ENCODE measurements at places on chromosomes 13 and 19.

DNA sequence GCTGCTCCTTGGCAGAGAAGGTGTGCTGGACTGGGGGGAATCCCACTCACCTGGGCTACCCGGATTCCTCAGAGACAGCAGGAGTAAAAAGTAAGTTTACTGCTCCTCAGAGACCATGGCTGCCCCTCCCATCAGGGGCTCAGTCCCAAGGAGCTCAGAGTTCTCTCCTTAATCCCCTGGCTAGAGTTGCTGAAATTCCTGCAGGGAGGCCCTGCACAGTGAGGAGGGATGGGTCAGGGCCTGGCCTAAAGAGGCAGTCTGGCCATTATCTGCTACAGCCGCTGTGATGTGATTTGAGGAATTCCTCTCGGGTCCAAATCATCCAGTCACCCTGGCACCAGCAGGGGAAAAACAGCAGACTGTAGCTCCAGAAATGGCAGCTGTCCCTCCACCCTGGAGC lies 502.5 kb downstream of the PCDH17 start:
- no peak for DNase-seq

- no peak for DNase-seq
These were observed 11.6 kb upstream of the DCLK1 start for GRCh38 chr13:36142735-36143134.

GRCh38 chr13:40494946-40495620 lies 171.4 kb downstream of the FOXO1 start:
- DNase-seq = no peak

GRCh38 chr13:86425170-86425815 lies 626.1 kb upstream of the SLITRK6 start:
- DNase-seq = peak; percentile 22

DNA sequence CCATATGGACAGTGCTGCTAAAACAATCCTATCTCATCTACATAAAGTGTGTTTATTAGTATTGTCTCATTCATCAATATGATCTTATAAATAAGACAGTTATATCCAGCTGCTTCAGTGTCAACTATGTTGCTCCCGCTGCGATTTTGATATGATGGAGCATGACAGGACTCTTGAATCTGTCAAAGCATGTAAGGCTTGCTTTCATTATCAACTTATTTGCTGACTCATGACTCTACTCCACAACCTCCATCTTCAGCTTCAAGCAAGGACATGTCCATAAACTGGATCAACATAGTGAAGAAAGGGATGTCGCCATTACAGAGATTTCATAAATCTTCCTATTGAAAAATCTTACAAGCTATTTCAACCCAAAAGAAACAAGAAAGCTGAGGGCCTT lies 2812.6 kb downstream of the PCDH9 start:
- no peak for DNase-seq

DNA sequence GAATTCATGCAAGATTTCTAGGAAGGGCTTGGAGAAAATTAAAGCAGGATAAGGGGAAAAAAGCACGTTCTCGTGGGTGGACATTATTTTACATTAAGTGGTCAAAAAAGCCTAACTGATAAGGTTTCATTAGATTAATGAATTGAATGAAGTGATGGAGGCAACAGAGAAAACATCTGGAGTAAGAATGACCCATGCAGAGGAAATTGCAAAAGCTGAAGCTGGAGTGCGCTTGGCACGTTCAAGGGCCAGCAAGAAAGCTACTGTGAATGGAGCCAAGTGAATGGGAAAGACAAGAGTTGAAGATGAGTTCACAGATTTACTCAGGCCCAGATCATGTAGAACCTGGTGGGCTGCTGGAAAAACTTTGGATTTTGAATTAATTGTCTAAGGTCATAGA lies 777.9 kb downstream of the DACH1 start:
- DNase-seq = no peak

DNA sequence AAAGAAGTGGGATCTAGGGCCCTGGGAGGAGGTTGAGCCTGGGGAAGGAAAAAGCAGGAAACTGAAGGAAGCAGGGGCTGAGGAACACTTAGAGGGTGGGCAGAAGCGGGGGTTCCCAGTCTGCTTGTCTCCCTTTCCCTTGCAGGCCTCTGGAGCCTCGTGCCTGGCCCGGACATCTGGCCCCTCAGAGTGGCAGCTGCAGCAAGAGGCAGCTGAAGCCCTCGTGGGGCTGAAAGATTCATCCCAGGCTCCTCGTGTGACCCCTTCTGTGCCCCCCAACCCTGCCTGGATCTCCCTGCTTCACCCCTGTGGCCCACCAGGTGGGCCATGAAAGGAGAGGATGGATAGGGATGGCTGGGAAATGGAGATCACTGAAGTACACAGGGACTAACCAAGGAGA lies 5.5 kb downstream of the DMRTC2 start:
- no peak for DNase-seq

DNA sequence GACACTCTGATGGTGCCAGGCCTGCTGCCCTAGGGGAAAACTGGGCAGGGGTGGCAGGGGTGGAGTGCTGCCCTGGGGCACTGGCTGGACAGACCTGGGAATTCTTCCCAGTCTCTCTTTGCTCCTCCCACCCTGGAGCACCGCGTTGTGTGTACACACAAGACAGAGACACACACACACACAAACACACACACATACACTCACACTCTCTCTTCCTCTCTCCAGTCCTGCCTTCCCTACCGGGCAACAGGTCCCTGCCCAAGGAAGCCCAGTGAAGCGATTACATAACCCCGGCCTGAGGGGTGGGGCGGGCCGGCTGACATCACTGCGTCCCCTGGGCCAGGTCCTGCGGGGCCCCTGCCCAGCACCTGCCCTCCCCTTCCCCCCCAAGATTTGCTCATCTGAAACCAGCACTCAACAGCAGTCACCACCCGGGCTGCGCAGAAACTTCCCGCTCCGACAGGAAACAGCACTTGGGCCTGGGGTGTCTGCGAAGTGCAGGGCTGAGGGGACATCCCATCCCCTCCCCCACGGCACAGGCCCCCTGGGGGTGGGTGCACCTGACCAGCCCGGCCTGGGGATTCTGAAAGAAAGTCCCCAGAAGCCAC lies 1.2 kb downstream of the MKNK2 start:
- peak; percentile 26 for DNase-seq

DNA sequence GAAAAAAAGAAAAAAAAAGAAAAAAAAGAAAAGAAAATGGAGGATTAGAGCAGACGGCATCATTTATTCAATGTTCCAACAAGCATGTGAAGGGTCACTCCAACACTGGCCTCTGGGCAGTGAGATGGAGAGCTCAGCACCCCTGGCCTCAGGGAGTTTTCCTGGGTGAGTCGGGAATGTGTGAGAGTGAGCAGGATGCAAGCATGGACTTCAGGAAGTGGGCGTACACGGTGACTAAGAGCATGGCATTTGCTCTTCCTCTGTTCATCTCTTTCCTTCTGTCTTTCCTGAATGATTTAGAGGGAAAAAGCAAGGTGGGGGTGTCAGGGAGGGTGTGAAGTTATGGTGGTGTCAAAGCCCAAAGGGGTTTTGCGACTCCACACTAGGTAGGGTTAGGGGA lies 682 bp upstream of the CABP5 start:
- DNase-seq = no peak

- no peak for DNase-seq
These were observed 1.2 kb upstream of the EMC10 start for GRCh38 chr19:50475101-50475568.

- no peak for DNase-seq
These were observed 61.0 kb downstream of the MZT1 start for GRCh38 chr13:72666391-72666790.

DNA sequence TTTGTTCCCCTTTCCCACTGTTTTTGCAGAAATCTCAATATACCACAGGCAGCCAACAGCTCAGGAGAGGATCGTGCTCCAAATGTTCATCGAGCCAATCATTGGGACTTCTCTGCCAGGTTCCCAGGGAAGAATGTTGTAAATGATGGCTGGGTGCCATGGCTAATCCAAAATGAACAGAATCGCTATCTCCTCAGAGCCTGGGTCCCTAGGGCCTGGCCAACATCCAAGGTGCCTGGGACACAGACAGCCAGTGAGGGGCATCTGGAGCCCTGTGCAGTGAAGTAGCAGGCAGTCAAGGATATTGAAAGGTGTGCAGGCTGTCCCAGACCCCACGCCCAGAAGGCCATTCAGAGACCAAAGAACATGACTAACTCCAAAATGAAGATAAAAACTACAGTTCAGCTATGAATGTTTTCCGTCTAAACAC lies 37.8 kb downstream of the BRD4 start:
- no peak for DNase-seq

- no peak for DNase-seq
These were observed 6.6 kb upstream of the DHDH start for GRCh38 chr19:48926909-48927308.

- DNase-seq = peak; percentile 48
These were observed 9.2 kb downstream of the PGPEP1 start for GRCh38 chr19:18349524-18350128.

- no peak for DNase-seq
These were observed 2.1 kb upstream of the CEACAM7 start for GRCh38 chr19:41689993-41690800.

DNA sequence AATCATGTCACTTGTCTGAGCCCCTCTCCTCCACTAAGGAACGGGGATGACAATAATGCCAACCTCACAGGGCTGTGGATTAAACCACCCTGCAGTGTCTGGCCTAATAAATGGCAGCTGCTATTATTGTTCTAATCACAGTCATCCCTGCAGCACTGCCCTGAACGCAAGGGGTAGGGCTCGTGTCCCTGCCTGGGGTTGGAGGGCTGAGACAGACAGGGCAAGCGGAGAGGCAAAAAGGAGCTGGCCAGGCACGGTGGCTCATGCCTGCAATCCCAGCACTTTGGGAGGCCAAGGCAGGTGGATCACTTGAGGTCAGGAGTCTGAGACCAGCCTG lies 10.2 kb upstream of the KPTN start:
- no peak for DNase-seq

- no peak for DNase-seq
These were observed 25.3 kb downstream of the APBA3 start for GRCh38 chr19:3736106-3736724.

DNA sequence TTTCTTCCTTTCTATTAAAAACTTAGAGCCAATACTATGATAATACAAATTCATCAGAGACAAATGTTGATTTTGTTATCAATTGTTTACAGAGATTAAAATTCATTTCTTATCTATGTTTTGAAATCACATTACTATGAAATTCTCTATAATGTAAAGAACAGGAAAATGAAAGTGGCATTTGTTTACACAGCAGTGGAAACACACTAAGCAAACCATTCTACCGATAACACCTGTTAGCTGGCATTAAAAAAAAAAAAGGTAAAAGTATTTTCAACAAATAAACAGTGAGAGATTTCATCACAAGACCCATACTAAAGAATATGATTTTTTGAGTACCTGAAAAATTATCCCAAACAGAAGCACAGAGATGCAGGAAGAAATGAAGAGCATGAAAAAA lies 4.8 kb upstream of the CCDC70 start:
- DNase-seq = no peak

GRCh38 chr13:37179645-37180044 lies 74.2 kb upstream of the CSNK1A1L start:
- DNase-seq = no peak

GRCh38 chr19:21593934-21594820 lies 88.8 kb downstream of the ZNF429 start:
- no peak for DNase-seq

GRCh38 chr13:94999871-95000270 lies 287.5 kb upstream of the SOX21 start:
- no peak for DNase-seq

GRCh38 chr13:26326562-26326961 lies 72.6 kb downstream of the CDK8 start:
- DNase-seq = no peak

GRCh38 chr13:99367663-99368448 lies 60.7 kb upstream of the GPR183 start:
- DNase-seq = no peak

DNA sequence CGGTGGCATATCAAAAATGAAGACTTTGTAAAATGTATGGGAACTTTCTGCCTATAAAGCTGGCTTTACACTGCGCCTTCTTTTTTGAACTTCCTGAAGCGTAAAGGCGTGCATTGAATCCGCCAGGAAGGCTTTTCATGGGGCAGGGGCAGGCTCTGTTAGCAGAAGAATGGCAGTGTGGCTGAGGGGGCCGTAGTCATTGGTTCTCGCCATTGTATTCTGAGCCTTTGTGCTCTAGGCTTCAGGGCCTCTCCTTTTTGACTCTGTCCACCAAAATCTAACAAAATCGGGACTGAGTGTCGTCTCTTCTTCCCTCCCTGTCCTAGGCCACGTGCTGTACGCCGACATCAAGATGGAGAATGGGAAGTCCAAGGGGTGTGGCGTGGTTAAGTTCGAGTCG lies 14.1 kb downstream of the PRAM1 start:
- DNase-seq = no peak

GRCh38 chr13:25501231-25501630 lies 129.5 kb downstream of the ATP8A2 start:
- no peak for DNase-seq

All from NCI-H1436 (cell line).